ENCODE measurements at places on chromosomes 5 and 9.

- no peak for DNase-seq
Observed at GRCh38 chr5:153461341-153461740, 29.1 kb upstream of the GRIA1 start.

DNA sequence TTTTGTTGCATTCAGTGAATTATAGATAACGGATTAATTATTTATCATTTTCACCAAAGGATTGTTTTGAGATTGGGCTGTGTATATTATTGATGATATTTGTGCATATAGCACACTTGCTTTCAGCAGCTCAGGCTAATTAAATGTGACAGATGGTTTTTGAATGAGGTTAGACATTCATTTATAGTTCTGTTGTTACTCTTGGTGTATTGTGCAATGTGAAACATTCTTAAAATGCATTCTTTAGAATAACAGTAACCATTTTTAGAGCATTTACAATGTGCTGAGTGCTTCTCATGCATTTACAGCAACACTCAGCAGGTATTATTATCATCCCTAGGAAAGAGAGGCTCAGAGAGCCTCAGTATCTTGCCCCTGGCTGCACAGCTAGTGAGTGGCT is 23.8 kb downstream of the NANS start:
- DNase-seq: no peak

- DNase-seq: no peak
Observed at GRCh38 chr5:116479776-116480675, 94.6 kb downstream of the SEMA6A start.

DNA sequence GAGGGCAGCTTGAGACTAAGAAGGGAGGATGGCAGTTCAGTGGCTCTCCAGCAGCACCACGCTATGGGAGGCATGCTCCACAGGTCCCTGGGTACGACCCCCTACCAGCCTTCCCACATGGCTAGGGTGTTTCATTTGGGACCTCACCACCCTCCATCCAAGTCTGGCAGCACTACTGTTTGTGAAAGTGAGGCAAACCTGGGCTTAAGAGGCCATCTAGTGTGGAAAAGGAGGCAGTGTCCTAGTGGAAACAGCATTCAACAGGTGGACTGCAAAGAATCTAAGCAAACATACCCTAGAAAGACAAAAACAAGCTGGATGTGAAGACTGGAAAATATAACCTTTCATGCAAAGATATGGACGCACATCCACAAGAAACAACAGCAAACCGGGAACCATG is 4.8 kb upstream of the C5orf47 start:
- DNase-seq: peak; percentile 40

GRCh38 chr5:170262061-170263045 is 29.6 kb downstream of the C5orf58 start:
- DNase-seq: no peak

DNA sequence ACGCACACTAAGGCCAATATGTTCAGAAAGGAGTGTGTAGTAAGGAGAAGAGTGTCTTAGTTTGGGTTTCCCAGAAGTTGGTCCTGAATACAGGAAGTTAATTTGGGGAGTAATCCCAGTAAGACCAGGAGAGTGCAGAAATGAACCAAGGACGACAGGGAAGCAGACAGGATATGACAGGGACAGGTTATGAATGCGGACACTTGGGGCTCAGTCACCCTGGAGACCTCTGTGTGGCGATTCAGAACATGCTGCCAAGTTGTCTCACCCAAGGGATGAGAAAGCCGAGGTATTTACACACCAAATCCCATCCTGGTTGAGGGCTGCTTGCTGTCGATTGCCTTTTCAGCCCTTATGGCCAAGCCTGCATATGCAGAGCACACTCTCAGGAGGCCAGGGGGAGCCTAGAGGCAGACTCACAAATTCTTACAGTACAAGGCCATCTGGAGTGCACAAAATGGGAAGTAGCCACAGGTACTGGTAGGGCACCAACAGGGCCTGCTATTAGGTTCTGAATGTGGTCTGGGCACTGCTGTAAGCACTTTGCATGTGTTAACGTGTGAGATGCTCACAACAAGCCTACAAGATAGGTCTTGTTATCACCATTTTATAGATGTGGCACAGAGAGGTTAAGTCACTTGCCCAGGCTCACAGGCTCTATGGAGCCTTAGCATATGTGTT is 233.1 kb upstream of the ANKRD55 start:
- no peak for DNase-seq

DNA sequence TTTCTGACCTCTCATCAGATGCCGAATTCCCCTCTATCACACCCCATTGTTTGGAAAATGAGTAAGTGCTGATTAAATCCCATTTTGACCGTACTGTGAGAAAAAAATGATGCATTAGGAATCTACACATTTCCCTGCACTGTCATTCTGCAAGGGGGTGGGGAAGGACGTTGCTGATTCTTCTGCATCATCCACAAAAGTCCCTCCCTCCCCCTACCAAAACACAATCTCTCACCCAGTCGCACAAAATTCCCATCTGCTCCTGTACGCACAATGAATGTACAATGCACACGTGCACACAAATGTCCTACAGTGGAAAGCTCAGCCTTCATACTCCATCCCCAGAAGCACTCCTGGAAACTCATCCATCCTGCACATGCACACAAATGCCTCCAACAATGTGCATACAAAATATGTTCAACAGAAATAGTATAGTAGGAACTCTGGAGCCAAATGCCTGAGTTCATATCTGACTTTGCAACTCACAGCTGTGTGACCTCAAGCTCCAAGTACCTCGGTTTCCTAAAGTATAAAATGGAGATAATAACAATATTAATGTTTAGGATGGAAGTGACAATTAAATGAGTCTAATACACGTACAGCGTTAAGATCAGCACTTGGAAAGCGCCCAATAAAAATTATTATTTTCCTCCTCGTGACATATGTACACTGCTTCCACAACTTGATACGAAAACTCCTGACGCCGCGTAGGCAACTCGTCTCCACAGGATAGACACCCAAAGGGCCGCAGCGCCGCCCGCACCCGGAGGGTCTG is 809 bp downstream of the TNIP1 start:
- DNase-seq: peak; percentile 58

GRCh38 chr9:76521244-76521681 is 62.3 kb downstream of the GCNT1 start:
- DNase-seq: no peak

DNA sequence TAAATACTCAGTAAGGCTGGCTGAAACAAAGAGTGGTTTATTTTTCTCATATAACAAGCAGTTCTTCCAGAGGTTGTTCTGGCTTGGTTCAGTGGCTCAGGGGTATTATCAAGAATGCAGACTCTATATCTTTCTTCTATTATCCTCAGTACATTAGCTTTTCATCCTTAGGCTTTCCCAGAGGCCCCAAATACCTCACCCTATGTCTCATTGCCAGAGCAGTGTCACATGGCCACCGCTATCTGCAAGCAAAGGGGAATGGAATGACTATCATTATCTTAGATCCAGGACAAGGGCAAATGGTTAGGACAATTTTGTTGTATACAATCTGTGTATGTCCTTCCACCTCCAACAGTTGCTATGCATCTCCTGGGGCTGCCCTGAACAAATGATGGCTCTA is 69.0 kb upstream of the SNX2 start:
- DNase-seq: no peak

DNA sequence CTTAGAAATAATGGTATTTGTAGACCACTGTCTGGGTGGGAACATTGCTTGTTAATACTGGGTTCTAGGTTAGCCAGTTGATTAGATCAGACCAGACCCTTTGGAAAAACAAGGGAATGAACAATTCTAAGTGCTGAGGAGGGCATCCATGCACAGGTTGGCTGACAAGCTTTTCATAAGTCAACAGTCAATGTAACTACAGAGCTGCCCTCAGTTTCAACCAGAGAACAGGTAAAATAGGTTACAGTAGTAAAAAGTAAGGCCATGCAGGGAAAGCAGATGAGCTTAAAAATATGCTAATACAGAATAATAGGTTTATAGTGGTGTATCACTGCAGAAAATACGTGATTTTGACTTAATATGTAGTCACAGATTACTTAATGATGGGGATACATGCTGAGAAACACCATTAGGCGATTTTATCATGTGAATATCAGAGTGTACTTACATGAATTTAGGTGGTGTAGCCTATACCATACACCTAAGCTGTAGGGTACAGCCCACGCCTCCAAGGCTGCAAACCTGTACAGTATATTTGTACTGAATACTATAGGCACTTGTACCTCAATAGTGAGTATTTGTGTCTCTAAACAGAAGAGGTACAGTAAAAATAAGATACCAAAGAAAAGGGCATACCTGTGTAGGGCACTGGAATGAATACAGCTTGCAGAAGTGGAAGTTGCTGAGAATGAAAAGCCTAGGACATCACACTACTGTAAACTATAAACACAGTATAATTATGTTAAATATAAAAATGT is 6.1 kb upstream of the FGF18 start:
- DNase-seq: no peak

DNA sequence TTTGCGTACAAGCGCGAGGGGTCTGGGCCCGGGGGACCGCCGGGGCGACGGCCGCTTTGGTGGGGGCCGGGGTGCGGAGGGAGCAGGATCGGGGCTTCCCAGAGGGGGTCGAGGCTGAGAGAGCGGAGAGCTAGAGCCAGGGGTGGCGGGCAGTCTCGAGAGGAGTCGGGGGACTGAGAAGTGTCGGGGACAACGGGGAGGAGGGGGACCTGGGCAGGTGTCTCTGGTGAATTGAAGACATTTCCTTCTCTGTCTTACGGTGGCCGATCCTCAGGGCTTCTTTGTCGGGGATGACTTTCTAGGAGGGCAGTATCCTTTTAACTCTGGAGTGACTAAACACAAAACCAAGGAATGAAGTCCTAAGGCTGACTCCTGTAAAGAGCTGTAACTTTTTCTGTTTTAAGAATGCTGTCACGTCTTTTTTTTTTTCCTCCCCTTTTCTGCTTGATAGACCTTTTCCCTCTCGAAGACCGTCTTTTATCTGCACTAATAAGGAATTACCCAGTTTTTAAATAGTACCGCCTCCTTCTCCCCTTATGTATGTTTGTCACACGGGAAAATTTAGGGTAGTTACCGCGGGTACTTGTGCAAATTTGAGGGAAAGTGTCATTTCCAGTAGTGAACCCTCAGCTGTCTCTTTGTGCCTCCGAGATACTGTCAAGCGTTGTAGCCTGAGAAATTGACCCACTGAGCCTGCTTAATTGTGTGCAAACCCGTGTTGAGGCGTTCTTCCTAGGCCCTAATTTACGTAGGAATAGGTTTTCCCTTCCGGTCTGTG is 822 bp downstream of the DENND4C start:
- DNase-seq: peak; percentile 51

GRCh38 chr5:41010572-41010971 is 60.6 kb downstream of the MROH2B start:
- DNase-seq: no peak

- no peak for DNase-seq
Observed at GRCh38 chr9:107029146-107029545, 166.2 kb downstream of the ZNF462 start.

GRCh38 chr5:82422001-82422740 is 144.0 kb upstream of the RPS23 start:
- no peak for DNase-seq

DNA sequence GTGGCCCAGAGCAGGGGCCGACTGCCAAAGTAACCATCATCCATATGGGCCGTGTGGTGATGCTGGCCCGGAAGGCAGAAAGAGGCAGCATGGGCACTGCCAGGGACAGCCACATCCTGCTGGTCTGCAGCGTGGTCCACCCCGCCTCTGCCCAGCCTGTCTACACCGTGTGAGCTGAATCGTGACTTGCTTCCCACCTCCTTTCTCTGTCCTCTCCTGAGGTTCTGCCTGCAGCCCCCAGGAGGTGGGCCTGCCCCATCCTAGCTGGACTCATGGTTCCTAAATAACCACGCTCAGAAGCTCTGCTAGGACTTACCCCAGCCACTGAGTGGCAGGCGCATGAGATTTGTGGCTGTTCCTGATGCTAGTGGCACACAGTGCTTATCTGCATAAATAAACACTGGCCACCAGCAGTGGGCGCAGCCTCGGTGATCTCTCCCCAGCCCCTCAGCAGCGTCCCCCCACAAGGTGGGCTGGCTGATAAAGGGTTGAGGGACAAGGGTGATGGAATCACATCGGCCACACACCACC is 22.6 kb upstream of the SUSD3 start:
- DNase-seq: no peak

GRCh38 chr9:97437051-97437600 is 25.2 kb downstream of the TDRD7 start:
- DNase-seq: no peak

GRCh38 chr9:14326264-14326826 is 12.4 kb upstream of the NFIB start:
- DNase-seq: no peak

DNA sequence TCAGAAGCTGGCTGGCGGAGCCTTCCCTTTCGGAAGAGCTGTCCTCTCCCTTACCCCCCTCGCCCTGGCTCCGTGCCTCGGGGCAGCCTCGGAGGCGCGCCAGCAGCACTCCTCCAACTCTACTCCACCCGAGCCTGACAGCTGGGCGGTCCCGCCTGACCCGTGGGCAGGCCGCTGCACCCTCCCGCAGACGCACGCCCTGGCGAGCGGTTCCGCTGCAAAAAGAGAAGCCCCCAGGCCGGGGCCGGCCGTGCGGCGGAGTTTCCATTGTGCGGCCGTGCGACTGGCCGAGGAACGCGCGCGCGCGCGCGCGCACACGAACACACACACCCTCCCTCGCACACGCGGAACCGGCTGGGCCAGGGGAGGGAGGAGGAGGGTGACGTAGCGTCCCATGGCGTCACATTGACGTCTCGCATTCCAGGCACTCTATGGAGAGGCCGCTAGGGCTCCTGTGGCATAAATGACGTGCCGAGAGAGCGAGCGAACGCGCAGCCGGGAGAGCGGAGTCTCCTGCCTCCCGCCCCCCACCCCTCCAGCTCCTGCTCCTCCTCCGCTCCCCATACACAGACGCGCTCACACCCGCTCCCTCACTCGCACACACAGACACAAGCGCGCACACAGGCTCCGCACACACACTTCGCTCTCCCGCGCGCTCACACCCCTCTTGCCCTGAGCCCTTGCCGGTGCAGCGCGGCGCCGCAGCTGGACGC is at the start of gene NR4A3:
TSS of gene NR4A3 (plus strand) at position 490 of the 713 bp plus-strand sequence. CDS start 6,158 bp downstream, outside the sequence.
- peak; percentile 92 for DNase-seq
